ENCODE measurements at places on chromosomes 11 and 22.

- DNase-seq, result no peak
Measured at GRCh38 chr22:31281733-31282132, 10.6 kb downstream of the PIK3IP1 start.

- peak; percentile 27 for DNase-seq
Measured at GRCh38 chr11:131748151-131749050, 378.0 kb downstream of the NTM start.

GRCh38 chr11:134037046-134037908 lies 31.6 kb upstream of the JAM3 start:
- peak; percentile 63 for DNase-seq

DNA sequence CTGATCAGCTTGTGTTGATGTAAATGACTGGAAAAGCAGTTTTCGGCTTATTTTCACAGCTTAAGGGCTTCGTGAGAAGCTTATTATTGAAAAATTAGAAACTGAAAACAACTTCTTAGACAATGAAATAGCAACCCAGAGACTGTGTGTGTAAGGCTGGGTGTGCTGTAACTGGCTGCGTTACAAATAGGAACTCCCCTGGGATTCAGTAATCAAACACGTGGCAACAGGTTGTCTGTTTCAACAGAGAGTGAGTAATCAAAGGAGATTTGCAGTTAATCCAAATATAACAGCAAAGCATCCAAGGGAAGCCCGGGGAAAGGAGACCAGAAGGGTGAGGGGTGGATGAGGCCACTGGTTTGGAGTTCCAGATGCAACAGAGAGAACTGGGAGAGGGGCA lies 19.2 kb downstream of the NTM start:
- DNase-seq, result no peak

DNA sequence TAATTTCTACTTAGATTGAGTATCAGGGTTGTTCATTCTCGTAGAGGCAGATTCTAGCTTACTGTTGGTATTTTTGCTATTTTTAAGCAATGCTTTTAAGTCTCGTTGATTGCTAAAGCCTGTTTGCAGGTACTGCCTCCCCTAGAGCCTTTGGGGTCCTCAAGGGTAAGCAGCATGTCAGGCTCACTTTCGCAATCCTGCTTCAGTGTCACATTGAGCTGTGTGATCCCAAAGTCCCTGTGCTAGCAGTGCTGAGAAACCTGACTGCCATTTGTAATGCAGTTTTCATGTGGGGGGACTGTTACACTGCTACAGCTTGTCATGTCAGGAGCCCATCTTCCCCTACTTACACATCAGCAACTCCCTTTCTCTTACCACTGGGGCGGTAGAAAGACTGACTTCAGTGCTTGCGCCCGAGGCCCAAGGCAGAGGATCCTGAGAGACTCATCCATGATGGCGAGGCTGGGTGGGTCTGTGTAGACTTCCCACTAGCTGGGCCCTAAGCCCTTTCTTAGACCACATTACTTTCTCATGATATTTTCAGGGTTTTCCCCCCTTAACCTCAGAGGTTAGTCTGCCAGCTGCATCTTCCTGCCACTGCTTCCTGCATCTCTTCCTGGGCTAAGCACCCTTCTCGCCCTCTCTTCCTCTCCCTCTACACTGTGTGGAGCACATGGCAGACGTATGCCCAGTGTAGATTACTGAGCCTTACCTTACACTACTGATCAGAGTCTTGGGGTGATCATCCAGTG lies 40.8 kb upstream of the ST14 start:
- DNase-seq, result no peak

DNA sequence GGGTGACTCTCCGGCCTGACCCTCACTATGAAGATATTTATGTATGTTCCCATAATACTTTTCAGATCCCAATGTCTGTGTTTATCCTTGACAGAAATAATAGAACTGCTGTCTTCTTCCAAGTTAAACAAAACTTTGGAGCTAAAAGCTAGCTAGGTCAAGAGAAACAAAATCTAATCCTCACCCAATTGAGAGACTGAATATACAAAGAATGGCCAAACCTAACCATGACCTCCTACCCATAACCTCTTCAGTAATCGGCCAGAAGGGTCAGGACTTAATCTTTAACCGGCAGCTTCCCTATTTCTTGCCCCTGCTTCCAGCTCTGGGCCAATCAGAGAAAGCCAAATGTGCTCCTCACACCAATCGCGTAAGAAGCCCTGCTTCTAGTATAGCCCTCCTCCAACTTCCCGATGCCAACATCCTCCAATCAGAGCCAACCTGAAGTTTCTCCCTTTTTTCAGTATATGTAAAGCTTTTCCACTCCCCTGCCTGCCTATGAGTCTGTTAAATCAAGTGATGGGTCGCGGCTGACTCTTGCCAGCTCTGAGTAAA lies 1.7 kb upstream of the DDX6 start:
- peak; percentile 68 for DNase-seq

DNA sequence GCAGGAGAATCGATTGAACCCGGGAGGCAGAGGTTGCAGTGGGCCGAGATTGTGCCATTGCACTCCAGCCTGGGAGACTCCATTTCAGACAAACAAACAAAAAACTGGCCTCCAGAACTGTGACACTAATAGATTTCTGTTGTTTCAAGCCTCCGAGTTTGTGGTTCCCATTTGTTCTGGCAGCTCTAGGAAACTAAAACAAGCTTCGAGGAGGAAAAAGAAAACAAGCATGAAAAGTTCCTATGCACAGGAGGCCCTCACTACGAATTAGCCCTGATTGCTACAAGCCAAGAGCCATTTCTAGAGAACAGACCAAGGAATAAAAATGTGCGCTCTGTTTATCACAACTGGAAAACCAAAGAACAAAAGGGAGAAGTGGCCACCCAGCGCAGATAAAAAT lies 47.8 kb upstream of the SHANK2 start:
- no peak for DNase-seq

- peak; percentile 23 for DNase-seq
Measured at GRCh38 chr11:45182902-45183301, 36.5 kb downstream of the PRDM11 start.

GRCh38 chr11:102276362-102276761 lies 40.9 kb upstream of the BIRC3 start:
- no peak for DNase-seq

- no peak for DNase-seq
Measured at GRCh38 chr11:109123816-109124787, 297.9 kb upstream of the C11orf87 start.

DNA sequence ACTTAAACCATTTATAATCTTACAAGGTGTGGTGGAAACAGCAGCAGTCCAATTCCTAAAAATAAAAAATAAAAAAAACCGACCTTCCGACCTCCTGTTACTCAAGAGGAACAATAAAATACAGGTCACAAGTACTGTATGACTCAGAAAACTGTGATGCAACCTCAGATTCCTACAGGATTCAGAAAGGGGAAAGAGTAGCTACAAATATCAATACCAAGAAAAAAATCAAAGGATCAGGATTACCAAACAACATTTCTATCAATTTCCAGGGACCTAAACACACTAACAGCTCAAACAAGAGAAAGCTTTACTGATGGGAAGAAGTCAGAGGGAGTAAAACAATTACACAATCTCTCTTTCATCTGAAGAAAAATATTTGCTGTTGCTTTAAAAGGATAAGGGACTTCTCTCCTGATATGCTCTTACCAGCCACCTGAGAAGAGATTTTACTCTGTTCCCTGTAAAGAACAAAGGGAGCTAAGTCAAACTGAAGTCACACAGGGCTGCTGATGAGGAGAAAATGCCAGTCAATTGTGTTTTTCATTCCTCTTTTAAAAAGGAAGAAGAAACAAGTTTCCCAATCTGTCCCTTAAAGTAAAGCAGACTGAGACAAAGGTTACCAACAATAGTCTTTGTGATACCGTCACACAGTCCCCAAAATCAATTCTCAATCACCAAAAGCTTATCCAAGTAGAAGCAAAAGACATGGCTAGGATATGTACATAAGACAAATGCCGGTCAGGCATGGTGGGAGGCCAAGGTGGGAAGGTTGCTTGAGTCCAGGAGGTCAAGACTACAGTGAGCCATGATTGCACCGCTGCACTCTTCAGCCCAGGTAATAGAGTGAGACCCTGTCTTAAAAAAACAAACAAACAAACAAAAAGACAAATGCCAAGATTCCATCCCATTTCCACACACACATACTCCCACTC lies 39.3 kb downstream of the AMBRA1 start:
- DNase-seq, result no peak

GRCh38 chr11:128610721-128611617 lies 23.6 kb upstream of the ETS1 start:
- no peak for DNase-seq

DNA sequence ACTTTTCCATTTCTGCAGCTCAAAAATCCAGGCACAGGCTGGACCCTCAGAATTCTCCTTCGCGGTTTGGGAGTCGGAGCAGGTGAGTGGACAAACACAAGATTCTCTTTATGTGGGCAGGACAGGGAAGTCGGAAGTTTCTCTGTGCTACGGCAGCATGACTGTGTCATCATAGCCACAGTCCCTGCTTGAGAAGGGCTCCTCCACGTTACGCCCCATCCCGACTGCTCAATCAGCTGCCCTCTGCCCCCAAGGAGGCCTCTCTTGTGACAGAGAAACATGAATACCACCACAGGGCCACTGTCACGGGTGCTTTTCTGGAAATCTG lies 89.0 kb upstream of the SHISAL1 start:
- no peak for DNase-seq

- DNase-seq, result no peak
Measured at GRCh38 chr11:2708757-2709281, 9.0 kb upstream of the KCNQ1OT1 start.

DNA sequence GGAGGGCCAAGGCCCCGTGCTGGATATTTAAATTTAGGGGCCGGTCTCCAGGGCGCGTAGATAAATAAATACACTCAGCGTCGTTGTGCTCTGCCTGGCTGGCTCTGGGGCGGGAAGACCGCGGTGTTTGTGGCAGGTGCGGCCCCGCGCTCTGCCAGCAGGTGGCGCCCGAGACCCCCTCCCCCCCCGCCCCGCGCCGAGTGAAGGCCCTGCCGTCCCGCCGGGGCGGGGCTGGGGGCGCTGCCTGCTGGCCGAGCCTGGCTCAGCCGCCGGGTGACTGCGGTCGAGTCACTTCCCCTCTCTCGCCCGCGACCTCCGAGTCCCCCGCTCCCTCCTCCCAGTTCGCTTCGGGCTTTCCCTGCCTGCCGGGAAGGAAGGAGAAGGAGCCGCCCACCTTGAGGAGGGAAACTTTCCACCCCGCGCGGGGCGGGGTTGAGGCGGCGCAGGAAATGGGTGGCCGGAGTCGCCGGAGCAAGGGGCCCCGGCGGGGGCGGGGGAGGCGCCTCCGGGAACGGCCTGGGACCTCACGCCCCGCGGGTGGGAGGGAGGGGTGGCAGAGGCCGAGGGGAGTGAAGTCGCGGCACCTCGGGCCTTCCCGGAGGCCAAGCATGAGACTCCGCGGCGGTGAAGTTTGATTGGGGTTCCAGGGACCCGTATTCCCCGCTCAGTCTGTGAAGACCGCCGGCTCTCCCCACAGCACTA lies 1.6 kb upstream of the EHBP1L1 start:
- DNase-seq, result peak; percentile 95

GRCh38 chr22:22710719-22711531 lies 66.5 kb downstream of the GGTLC2 start:
- DNase-seq, result peak; percentile 100

- peak; percentile 37 for DNase-seq
Measured at GRCh38 chr11:83151274-83151977, 5.5 kb upstream of the PCF11 start.

DNA sequence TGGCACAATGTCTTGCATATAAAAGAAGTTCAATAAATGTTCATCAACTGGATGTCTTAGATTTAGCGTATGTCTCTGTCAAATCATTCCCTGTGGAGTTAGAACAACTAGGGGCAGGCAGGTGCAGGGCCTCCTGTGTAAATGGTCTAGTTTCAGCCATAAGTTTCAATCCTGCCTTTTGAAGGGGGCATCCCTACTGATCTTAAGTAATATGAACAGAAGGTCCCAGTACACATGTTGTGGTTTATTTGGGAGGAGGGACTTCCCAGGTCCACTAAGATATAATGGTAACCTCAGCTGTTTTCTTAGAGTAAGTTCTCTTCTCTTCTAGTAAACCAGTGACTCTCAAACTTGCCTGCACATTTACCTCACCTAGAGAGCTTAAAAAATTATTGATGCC lies 19.8 kb downstream of the TTC12 start:
- DNase-seq, result no peak
